Brain pericyte (primary cell): ENCODE measurements at places on chromosomes 13 and 19.

GRCh38 chr13:46492946-46493345 is 60.0 kb upstream of the LRCH1 start:
- no peak for DNase-seq

GRCh38 chr19:29096896-29097295 is 116.1 kb downstream of the UQCRFS1 start:
- no peak for DNase-seq

GRCh38 chr19:41528106-41528505 is 47.9 kb upstream of the CEACAM21 start:
- no peak for DNase-seq

DNA sequence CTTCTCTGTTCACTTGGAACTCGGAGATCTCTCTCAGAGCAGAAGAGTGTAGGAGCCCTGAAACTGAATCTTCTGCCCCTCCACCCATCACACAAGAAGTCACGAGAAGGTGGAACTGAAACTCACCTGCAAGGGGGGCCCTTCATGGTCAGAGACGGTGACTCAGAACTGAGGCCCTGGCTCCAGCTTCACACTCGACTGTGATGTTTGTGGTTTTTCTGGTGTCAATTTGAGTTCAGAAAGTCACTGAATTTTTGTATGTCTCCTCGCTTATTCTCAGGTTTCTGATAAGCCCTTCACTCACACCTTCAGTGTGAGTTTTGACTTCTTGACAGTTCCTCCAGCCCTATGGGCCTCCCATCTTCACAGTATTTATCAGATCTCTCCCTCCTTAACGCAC is 23.1 kb downstream of the SIGLEC5 start:
- DNase-seq, result no peak

GRCh38 chr19:46901701-46902401 is 41.1 kb downstream of the ARHGAP35 start:
- no peak for DNase-seq

DNA sequence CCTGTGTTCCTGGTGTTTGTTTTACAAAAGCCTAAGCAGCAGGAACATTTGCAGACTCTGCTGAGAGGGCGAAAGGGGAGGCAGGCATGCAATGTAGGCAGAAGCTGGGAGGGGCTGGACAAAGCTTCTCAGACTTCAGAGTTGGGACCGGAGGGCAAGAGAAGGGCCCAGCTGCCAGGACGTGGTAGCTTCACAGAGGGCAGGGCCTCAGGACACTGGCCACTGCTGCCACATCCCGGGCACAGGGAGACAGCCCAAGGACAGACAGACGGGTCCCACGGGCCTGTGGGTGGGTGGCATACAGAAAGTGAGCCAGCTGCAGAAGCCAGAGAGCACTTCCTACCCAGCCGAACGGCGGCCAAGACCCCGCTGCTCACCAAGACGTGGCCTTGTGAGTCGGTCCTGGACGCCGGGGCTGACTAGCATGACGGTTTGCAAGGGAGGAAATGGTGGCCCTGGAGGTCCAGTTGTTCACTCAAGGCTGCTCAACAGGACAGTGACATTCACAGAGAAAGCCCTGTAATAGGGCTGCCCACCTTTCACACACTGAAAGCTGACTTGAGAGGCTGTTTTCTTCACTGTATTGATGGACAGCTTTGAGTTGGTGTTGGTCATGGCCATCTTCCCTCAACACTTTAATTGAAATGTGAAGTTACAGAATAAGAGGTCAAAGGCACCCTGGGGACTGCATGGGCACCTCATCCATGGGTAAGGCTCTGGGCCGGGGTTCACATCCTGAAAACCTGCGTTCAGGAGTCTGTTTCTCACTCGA is 23.7 kb upstream of the TFDP1 start:
- DNase-seq, result no peak

DNA sequence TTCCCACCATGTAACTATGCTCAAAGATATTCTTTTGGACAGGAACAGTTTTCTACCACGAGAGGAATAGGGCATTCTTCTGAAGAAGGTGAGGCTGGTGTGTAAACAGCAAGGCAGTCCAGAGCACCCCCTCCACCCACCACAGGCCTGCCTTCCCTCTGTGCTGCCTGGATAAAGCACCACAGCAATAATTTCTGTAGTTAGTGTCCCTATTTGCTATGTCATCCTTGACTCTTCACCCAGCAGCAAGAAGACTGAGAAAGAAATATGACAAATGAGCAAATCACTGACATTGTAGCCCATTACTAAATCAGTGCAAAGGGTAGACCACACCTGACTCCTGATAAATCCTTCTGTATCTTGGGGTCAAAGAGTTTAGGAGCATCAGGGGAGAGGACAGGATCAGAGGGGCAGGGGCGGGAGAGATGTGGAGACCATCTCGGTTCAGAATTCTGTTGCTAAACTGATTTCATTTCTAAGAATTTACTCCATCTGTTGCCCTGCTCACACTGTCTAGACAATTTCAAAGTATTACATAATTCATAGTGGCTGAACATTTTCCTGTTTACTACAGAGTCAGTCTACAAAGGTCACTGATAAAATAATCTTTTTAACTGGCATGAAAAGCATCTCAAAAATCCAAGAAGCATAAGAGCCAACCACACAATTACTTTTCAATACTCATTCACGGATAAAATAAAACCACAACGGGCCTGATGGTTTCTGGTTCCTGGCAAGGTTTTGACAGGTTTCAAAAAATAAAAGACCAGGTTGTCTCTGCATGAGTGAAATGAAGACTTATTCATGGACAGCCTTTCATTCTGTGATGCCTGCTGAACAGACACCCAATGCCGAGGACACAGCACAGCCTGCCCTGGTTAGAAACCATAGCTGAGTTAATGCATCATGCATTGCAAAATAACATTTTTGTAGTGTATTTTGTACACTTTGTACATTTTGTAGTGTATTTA is 88.4 kb upstream of the IRS2 start:
- no peak for DNase-seq

GRCh38 chr13:114102131-114102520 is 30.3 kb downstream of the RASA3 start:
- no peak for DNase-seq
